ENCODE measurements at places on chromosomes 1 and 21.

DNA sequence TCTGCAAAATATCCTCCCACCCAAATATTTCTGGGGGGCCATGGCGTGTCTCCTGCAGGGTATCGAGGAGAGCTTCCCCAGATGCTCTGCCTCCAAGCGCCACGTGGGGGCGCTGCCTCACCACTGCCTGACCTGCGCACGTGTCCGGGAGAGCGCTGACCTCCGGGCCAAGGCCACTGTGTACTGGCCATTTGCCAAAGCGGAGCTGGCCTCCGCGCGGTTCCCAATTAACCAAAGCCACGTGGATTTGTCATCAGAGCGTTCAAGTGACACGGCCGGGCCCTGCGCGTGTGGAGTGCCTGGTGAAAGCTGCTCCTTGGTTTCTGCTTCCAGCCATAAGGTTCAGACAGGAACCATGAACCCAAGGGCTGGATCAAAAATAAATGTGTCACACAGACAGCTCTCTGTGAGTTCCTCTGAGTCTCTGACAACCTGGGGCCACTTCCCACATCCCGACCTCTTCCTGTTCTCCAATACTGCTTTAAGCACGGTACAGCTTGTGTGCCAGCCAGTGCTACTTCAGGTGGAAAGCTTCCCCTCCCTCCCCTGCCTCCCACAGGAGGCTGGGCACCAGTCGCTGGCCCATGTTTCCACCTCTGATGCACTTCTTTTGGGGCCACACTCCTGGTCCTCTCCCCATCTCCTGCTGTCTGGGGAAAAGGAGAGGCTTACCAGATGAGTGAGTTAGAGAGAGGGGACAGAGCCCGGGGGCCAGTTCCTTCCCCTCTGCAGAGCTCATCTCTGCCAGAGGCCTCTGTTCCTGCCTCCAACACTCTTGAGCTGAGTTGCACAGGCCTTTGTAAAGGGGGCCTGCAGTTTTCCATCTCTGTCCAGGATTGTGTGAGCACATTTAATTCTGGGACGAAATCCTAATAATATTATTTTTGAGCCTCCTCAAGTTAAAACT is 26.1 kb downstream of the ZP4 start:
- no peak for DNase-seq

GRCh38 chr1:97074771-97075170 is 353.2 kb downstream of the PTBP2 start:
- DNase-seq, result no peak

GRCh38 chr1:177274687-177275211 is 104.0 kb downstream of the BRINP2 start:
- DNase-seq, result no peak

DNA sequence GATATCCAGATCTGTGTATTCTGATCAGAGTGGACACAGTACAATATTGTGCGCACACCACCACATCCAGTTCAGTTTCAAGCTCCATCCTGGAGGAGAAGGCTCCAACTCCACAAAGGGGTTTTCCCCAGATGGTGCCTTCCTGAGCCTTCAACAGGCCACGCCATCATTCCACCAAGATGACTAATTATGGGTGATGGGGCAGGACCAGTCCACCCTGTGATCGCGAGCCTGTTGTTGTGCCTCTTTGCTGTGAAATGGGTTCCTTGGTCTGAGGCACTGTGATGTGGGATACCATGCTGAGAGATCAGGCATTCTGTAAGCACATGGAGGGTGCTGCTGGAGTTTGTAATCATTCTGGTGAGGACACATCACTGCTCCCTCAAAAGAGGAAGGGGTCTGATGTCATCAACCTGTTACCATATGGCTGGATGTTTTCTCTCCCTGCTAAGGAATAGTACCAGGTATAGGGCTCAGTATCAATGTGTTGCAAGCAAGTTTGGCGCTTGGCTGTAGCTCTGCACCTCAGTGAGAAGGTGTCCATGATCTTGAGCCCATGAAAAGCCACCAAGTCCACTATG is 6.7 kb upstream of the SH2D2A start:
- DNase-seq, result no peak

- no peak for DNase-seq
Observed at GRCh38 chr1:237108297-237109040, 66.5 kb downstream of the RYR2 start.

DNA sequence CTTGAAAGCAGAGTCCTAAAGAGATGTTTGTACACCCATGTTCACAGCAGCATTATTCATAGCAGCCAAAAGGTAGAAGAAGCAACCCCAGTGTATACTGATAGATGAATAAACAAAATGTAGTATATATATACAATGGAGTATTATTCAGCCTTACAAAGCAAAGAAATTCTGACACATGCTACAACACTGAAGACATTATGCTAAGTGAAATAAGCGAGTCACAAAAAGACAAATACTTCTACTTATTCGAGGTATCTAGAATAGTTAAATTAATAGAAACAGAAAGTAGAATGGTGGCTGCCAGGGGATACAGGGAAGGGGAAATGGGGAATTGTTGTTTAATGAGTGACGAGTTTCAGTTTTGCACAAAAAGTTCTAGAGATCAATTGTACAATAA is 23.5 kb downstream of the COP1 start:
- no peak for DNase-seq

- DNase-seq, result no peak
Observed at GRCh38 chr1:232440325-232441035, 189.5 kb downstream of the SIPA1L2 start.

GRCh38 chr1:23288671-23289070 is 55.4 kb downstream of the HNRNPR start:
- no peak for DNase-seq

GRCh38 chr1:186662752-186663151 is 17.5 kb downstream of the PTGS2 start:
- DNase-seq, result no peak

GRCh38 chr1:203304391-203304918 is 864 bp upstream of the BTG2 start:
- DNase-seq, result no peak

GRCh38 chr1:236997882-236998281 is 6.4 kb downstream of the MT1HL1 start:
- no peak for DNase-seq

DNA sequence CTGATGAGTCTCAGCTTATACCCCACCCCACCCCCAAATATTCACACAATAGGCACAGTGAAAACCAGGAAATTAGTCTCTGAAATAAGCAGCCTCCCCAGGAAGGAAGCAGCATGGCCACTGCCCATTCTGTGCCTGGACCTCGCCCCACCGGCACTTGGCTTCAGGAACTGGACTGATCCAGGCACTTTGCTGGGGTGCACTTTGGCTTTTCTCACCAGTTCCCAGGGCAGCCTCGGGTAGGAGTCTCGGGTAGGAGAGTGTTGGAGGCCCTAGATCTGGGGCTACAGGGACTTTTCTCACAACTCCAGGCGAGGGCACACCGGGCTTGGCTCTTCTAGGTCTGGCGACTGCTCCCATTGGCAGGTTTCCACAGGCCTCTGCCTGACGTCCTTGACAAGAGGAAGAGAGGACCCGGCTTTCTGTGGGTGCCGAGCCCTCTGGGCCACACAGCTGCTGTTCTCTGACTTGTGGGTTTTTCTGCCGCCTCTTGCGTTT is 18.7 kb downstream of the ADARB1 start:
- no peak for DNase-seq

DNA sequence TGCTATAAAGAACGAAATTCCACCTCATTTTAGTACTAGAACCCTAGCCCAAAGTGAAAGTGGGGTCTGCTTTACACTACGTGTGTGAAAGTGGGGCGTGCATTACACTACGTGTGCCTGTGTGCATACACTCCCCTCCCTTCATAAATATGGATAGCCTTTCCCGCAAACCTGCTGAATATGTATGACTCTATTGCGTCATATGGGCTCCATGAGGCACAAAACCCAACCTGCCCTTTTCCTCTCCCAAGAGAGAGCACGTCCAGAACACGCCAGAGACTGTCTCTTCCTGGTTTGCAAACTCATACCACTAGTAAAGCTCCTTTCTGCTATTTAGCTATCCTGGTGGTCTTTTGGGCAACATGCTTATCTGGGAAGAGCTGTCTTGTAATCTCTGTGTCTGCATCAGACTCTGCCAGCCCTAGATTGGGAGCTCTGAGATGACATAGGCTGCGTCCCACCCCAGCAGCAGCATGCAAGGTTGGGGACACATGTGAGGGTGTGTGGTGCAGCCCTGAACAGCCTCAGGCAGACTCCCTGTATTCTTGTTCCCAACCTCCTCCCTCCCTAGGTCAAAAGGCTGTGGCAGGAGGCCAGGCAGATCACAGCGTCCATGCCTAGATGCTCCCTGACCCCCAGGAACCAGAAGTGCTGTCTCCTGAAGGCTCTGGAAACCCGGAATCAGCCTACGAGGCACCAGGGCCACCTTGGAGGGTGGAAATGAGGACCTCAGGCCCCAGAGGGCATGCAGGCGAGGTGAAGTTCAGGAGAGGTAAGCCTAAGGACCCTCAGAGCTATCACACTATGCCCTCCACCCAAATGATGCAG is 12.3 kb upstream of the PADI1 start:
- DNase-seq, result no peak

- DNase-seq, result no peak
Observed at GRCh38 chr21:46155514-46156377, at the start of gene FTCD. TSS of gene FTCD (minus strand) at chr21:46155579. CDS start at chr21:46155523, 56 bp downstream.

- DNase-seq, result no peak
Observed at GRCh38 chr1:107590900-107591622, 373.9 kb downstream of the VAV3 start.

- no peak for DNase-seq
Observed at GRCh38 chr1:46535063-46535462, 16.4 kb downstream of the KNCN start.

DNA sequence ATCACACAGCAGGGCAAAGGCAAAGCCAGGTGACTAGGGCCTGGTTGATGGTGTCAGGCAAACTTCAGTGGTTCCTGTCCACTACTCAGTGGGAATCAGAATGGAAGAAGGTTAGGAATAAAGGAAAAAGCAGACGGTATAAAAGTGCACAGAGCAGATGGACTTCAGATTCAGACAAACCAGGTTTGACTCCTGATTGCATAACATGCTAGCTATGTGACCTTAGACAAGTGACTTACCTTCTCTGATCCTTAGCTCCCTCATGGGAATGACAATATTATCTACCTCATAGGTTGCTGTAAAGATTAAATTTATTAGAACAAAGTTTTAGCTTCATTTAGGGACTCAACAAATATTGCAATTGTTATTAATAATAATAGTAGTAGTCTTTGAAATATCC is 4.9 kb downstream of the PAQR7 start:
- DNase-seq, result no peak

- DNase-seq, result no peak
Observed at GRCh38 chr1:110875216-110875731, 2.3 kb downstream of the CD53 start.

DNA sequence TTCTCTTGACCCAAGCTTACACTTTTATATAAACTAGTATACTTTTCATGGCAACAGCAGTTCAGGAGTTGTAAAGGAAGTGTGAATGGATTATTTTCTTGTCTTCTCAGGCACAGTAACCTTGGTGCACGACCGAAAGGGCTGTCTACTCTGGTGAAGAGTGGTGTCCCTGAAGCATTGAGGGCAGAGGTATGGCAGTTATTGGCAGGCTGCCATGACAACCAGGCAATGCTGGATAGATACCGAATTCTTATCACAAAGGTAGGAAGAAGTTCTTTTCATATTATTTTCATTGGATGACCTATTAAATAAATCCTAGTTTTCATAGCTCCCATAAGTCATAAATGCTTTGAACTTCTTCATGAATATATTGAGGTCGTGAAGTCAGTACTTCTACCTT is 53.9 kb upstream of the GPR52 start:
- DNase-seq, result no peak

DNA sequence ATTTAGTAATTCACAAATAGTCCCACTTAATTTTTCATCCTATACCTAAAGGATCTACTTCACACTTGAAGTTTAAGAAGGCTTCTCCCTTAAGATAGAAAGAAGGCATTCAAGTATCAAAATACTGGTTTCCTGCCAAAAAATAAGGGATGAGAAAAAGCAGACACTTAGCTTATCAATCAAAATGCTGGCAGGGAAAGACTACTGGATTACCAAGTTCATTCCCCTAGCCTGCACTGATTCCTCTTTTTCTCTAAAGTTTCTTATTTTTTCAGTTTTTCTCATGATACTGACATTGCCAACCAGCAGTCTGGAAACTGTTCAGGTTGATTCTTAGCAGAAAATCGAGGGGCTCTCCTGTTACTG is 204.6 kb downstream of the GABPA start:
- DNase-seq, result no peak

DNA sequence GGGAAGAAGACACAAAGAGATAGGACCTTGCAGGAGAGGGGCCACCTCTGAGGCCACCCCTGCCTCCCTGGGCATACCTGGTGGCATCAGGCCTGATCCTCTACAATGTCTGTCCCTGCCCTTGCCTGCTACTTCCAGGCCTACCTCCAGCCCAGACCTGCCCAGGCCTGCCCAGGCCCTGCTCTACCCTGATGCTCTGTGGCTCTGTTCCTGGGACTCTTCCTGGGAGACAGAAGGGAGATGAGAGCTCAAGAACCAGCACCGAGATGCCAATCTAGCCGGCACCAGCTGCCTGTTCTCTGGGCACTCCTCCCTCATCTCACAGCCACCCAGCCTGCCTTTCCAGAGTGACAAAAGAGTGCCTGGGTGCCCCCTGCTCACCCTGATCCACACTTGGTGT is 2.7 kb downstream of the CELF3 start:
- no peak for DNase-seq

DNA sequence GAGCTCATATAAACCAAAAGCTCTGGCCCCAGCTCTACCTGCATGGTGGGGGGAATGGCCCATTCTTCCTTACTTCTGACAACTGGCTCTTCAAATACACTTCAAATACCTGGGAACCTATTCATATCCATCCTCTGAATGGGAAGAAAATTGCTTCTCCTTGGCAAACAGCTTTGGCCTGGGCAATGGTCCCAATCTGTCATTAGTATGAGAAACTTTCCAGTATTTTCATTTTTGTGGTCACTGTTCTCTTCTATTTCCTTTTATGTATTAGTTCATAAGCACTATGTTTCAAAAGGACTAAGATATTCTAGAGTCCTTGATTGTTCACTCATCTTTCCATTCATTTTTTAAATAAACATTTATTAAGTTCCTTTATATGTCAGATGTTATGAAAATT is 5.2 kb upstream of the HSD3B2 start:
- DNase-seq, result no peak

- DNase-seq, result no peak
Observed at GRCh38 chr1:26703478-26703877, 7.7 kb downstream of the ARID1A start.

DNA sequence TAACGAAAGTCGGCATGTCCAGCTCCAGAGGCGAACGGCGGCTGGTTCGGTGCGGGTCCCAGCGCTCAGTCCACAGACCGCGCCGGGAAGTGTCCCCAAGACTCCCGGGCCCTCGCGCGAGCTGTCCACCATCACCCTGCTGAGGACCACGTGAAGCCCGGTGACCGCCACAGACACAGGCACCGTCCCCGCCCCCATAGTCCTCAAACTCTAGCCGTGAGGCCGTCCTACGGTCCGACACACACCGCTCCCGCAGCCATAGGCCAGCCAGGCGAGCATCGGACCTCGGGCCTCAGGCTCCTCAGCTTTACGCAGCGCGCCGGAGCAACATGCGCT is 535 bp downstream of the SETD4 start:
- DNase-seq, result no peak

GRCh38 chr1:246482805-246483568 is 24.1 kb downstream of the SMYD3 start:
- DNase-seq, result no peak

- DNase-seq, result no peak
Observed at GRCh38 chr1:155195201-155196102, 12.2 kb downstream of the THBS3 start.

Measured in stimulated activated CD4-positive, alpha-beta T cell treated with anti-CD3 and anti-CD28 coated beads, Interleukin-1b, Interleukin-23, amount 100 ng/mL, for 1 hour (primary cell).